Caki2 (cell line): ENCODE measurements at places on chromosomes 1 and 21. TPM values are rescaled to one million over a fixed set of nuclear protein-coding genes. Genes with fewer than 3 reads are reported as not detected.

The AK4 gene
- 14.0 and 14.7 TPM in 2 replicates for total RNA-seq

The DPM3 gene
- 171 and 198 TPM in 2 replicates for total RNA-seq

The INAVA gene
- 33.3 and 48.7 TPM in 2 replicates for total RNA-seq

The LCE6A gene
- total RNA-seq = not detected in 2 replicates

The TAS1R3 gene
- not detected in 2 replicates for total RNA-seq

The C8B gene
- not detected in 2 replicates for total RNA-seq

The C1orf185 gene
- not detected in 2 replicates for total RNA-seq

The IL20 gene
- not detected in 2 replicates for total RNA-seq

The RXFP4 gene
- not detected in 2 replicates for total RNA-seq

The LAMB3 gene
- 59.6 and 77.3 TPM in 2 replicates for total RNA-seq

The SLC26A9 gene
- not detected in 2 replicates for total RNA-seq

The VAMP3 gene
- 65.9 and 79.0 TPM in 2 replicates for total RNA-seq

The SLC35E2B gene
- 13.6 and 13.8 TPM in 2 replicates for total RNA-seq

The HFM1 gene
- total RNA-seq = 0.10 and 0.14 TPM in 2 replicates

The OR2L2 gene
- total RNA-seq = not detected in 2 replicates

The OR2T29 gene
- not detected in 2 replicates for total RNA-seq

The CELA3B gene
- not detected in 2 replicates for total RNA-seq

The HPCAL4 gene
- 0.03 TPM in 1 of 2 replicates, not detected in the other for total RNA-seq

The C21orf58 gene
- 3.0 and 4.5 TPM in 2 replicates for total RNA-seq
